OCI-M1 (cell line): ENCODE measurements at places on chromosomes 2 and 18.

- peak; percentile 78 for DNase-seq
These were observed 99.3 kb downstream of the SPATS2L start for GRCh38 chr2:200405599-200406298.

DNA sequence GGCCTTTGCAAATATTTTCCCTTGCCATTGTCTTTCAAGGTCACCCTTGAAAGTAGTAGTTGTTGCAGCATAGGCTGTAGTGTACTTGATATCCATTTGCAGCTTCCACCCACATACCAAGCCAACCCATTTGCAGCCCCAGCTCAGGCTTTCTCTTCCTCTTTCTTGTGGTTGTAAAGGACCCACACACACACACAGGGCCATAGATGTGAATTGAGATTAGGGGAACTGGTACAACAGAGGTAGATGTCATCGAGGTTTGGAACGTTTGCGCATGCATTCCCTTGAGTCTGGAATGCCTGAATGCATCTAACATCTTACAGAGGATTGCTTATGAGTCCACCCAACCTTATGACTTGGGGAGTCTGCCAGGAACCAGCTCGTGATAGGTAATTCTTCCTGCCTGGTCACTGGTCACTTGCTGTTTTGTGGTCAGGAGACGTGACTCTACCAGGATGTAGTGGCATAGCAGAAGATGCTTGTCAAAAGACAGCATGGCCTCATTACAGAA is 91.9 kb downstream of the MRPS9 start:
- peak; percentile 59 for DNase-seq

GRCh38 chr18:61662726-61663125 is 230.1 kb downstream of the RNF152 start:
- no peak for DNase-seq

DNA sequence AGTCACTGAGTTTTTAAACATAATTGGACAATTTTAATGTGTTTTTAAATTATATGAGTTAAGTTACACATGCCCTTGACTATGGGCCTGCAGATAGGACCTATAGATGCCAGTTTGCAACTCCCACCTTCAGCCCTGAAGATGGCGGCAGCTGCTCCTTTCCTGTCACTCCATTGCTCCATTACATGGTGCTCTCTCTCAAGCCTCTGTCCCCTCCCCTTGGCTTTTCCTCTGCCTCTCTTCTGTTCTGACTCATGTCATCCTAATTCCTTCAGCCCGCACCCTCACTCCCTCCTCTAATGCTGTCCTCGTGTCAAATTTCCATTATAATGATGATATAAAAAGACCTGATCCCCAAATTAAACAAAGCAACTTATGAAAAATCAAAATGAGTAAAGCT is 133.7 kb upstream of the HNRNPA3 start:
- no peak for DNase-seq

GRCh38 chr2:43273529-43273928 is 47.1 kb upstream of the ZFP36L2 start:
- DNase-seq: no peak

DNA sequence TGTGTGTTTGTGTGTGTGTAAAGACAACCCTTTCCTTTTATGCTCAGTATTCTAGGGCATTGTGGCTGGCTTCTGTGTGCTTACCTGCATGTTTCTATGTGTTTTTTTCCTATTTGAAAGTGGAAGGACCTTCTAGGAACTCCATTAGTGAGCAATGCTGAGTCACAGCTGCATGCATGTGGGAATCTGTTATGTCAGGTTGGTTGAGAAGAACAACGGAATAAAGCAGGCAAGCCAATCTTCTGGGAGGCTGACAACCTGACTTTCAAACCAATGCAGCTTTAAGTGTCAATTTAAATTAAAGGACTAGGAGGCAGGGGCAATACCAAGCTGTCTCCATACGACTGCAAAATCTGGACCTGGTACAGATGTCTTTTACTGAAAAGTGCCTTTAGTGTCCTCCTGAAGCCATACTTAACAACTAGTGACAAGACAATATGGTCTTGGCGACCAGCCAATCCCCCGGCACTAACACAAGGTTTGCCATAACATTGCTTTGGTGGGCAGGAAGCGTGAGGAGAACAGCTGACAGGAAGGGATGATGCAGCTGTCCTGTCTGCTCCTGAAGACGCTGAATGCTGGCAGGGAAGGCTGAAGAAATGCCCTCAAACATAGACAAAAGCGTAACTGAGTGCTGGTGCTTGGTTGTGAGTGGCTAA is 514.7 kb upstream of the CDH7 start:
- DNase-seq: peak; percentile 69

GRCh38 chr2:21559351-21559750 is 435.6 kb downstream of the TDRD15 start:
- DNase-seq: no peak

- no peak for DNase-seq
These were observed 70.7 kb downstream of the PMS1 start for GRCh38 chr2:189854940-189855339.

GRCh38 chr18:45666520-45666919 is 51.2 kb downstream of the SLC14A2 start:
- peak; percentile 84 for DNase-seq

DNA sequence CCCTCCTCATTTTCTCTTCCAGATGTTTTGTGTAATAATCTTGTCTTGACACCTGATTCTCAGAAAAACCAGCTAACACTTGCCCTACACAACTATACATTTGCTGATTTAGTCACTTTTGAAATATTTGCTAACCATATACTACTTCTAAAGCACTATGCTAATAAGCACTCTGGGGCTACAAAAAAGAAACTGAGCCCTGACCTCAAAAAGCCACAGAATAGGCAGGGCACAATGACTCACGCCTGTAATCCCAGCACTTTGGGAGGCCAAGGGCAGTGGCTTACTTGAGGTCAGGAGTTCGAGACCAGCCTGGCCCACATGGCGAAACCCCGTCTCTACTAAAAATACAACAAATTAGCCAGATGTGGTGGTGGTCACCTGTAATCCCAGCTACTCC is 266.0 kb downstream of the RAD51AP2 start:
- DNase-seq: no peak

DNA sequence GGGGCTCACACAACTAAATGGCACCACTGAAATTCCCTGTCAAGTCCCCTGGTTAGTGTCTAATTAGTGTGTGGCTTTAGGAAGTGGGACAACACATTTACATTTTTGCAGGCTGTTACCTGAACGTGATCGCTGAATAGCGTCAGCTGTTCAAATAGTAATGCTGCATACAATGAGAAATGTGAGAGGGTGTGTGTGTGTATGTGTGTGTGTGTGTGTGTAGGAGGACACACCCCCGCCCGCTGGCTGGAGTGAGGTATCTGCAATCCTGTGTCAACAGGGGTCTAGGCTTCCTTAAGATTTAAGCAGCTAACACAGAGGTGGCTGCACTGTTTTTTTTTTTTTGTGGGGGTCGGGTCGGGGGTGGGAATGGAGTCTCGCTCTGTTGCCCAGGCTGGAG is 4.8 kb upstream of the LYPD6B start:
- no peak for DNase-seq

GRCh38 chr2:46487667-46488335 is 8.4 kb downstream of the TMEM247 start:
- no peak for DNase-seq

DNA sequence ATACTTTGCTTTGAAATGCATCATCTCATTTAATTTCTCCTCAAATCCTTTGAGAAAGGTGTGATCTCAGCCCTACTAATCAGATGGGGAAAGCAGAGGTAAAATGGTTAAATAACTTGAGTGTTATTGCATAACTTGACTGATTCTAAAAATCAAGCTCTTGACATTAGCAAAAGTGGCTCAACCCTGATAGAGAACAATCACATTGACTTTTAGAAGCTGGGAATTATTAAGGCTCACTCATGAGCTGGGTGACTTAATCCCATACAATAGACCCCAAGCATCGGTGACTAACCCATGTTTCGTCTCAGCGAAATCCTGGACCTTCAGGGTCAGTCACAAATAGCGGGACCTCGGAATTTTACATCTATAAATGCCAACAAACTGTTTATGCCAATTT is 378.9 kb downstream of the NBAS start:
- no peak for DNase-seq

DNA sequence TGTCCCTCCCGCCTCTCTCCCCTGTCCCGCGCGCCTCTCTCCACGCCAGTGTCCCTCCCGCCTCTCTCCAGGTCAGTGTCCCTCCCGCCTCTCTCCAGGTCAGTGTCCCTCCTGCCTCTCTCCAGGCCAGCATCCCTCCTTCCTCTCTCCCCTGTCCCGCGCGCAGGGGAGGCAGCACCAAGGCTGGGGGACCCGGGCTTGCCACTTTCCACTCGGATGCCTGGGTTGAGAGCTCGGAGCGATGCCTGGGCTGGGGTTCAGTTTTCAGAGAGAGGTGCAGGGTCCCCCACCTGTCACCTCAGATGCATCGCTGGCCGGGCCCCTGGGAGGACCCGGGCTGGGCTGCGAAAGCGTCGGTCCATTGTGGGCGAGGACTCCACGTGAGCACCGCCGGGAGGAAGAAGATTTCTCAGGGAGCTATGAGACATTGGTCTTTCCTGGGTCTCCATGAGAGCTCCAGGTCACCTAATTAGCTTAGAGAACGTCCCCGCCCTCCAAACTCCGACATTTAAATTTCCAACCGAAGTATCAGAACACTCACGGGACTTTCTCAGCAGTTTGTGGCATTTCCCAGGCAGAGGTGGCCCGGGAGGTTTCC is 2.1 kb downstream of the FBLN7 start:
- DNase-seq: no peak

- DNase-seq: no peak
These were observed 547.3 kb upstream of the VWC2L start for GRCh38 chr2:213863541-213863940.

DNA sequence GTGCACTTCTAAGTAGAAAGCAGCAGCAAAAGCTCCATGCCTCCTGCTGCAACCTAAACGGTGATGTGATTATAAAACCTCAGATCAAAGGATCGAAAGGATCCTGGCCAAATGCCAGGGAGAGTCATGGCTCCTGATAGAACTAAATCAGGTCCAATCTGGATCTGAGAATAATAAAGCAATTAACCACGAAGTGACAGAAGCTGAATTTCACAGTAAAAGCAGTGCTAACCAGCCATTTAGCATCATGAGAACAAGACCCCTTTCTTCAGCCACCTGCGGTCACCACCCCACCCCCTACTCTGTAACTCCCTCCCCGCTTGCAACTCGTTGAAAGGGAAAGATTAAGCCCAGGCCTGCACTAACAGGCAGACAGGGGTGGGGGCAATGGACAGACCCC is 748.7 kb downstream of the BCL11A start:
- DNase-seq: no peak

- DNase-seq: no peak
These were observed 24.3 kb upstream of the LDLRAD4 start for GRCh38 chr18:13194239-13194638.

- DNase-seq: peak; percentile 18
These were observed 103.8 kb upstream of the CCDC150 start for GRCh38 chr2:196535742-196536141.

DNA sequence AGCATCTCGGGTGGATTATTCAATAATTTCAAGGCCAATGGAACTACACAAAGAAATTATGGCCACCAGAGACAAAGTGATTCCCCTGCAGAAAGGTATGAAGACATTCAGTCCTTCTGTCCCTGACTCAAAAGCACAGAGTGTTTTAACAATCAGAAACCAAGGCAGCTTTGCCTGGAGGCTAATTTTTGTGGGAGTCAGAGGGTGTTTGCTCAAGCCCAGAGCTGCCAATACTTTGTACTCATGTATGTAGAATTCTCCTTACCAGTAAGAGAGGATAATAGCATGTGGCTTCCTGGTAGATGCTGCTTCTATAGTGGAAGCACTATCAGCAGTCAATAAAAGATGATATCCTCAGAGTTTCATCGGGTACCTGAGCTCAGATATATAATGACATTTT is 178.4 kb downstream of the KCNE4 start:
- no peak for DNase-seq

- no peak for DNase-seq
These were observed 33.6 kb upstream of the AP1S3 start for GRCh38 chr2:223870840-223871611.

DNA sequence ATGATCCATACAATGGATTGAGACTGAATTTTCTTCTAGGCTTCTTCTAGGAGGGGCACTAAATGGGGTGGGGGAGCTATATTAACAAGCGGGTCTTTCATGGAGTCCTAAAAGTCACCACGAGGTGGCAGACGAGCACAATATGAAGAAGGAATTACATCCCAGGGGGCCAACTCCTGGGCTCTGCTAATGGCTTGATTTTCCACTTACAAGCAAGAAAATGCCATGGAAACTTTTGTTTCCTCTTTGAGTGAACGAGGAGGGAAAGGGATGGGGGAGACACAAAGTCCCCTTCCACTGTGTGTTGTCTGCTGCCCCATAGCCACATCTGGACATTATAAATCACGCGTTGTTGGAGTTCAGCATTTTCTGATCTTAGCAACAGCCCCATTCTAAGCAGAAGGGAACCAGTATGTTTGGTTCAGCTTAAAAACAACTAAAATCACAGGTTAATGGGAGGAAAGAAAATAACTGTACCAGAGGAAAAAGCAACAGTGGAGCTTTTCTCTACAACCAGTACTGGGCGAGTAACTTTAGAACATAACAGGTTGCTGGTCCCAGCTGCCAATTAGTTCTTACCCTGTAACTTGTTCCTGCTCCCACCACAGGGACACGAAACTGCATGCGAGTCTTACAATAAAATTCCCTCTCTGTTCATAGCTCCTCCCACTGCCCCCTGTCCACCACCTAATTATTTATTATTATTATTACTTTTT is 285.0 kb upstream of the PARD3B start:
- DNase-seq: peak; percentile 79

GRCh38 chr2:132729522-132729921 is 59.5 kb upstream of the LYPD1 start:
- DNase-seq: no peak

DNA sequence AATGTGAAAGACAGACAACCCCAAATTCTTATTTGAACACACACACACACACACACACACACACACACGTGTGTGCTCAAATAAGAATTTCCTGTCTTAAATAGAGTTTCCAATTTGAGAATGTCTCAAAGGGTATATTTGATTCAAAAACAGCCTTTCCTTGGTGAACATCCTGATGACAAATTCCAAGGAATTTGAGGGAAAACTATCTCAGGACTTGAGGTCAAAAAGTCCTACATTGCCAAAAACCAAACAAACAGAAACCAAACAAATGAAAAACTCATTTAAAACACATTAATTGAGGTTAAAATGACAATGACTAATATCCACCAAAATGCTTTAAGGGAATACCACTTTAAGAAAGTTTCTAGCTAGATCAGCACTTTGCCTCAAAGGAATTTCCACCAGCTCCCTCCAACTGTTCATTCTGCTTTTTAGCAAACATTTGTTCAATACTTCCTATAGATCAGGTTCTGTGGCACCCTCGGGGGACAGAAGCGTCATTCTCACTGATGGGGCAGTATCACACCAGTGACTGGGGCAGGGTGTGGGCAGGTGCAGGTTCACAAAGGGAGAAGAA is 232.1 kb upstream of the TRIB2 start:
- no peak for DNase-seq

- DNase-seq: no peak
These were observed 300.4 kb downstream of the ZNF407 start for GRCh38 chr18:74897971-74898657.
